ENCODE measurements at places on chromosomes 13 and 19.
A peak's percentile ranks its signal among the peaks of the same experiment; 100 is the strongest.

GRCh38 chr13:23790577-23791170 is 98.5 kb downstream of the MIPEP start:
- DNase-seq = peak; percentile 16

DNA sequence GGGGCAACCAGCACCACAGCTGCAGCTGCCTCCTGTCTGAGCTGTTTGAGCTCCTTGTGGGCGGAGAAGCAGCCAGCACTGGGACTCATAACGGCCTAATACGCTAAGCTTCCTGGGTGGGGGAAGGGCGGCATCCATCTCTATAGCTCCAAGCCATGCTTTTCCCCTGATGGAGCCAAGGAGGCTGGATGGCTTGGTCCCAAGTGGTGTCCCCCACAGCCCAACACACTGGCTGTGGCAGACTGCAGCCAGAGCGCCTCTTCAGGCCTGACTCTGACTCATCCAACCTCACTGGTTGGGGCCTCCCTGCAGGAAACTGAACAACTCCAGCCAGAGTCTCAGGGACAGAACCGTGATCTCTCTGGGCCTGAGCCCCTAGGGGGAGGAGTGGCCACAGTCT is 537.3 kb downstream of the SUCLA2 start:
- DNase-seq = peak; percentile 95

DNA sequence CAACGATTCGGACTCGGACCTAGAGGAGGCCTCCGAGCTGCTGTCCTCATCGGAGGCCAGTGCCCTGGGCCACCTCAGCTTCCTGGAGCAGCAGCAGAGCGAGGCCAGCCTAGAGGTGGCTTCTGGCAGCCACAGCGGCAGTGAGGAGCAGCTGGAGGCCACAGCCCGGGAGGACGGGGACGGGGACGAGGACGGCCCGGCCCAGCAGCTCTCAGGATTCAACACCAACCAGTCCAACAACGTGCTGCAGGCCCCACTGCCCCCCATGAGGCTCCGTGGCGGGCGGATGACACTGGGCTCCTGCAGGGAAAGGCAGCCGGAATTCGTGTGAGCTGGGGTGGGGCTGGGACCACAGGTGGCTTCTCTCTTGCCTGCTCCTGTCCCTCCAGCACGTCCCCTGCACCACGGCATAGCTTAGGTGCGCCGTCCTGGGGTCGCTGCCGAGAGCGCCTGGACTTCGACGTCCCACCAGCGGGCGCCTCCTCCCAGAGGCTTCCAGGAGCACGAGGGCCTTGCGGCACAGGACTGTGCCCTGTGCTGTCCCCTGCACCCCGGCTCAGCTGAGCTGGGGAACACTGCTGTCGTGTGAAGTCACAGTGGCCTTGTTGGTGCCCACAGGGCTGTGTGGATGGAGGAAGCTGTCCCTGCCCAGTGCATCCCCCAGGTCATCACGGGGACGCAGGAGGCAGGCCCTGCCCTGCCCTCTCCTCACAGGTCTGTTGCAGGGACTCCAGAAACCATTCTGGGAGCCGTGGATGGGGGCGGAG is 9.3 kb downstream of the POLR2E start:
- no peak for DNase-seq

DNA sequence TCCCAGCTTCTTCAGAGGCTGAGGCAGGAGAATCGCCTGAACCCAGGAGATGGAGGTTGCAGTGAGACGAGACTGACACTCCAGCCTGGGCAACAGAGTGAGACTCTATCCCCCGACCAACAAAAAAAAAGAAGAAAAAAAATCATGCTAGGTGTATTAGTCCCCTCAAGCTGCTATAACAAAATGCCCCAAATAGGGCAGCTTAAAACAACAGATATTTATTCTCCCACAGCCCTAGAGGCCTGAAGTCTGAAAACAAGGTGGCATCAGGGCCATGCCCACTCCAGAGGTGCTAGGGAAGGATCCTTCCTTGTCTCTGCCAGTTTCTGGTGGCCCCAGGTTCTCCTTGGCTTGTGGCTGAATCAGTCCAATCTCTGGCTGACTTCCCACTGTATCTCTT is 8.6 kb upstream of the EHD2 start:
- DNase-seq = no peak

DNA sequence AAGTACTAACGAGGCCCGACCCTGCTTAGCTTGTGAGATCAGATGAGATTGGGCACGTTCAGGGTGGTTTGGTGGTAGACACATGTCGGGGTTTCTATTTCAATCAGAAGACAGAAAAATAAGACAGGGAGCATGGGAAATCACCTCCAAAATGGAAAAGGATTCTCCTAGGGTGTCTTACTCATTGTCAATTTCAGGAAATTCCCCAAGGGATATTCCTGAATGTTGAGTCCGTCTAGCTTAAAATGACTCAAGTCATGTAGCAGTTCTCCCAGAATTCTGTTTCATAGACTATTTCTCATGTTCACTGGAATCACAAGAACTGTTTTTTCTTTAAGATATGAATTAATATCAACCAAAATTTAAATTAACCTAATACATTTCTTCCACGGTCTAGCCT is 380.1 kb downstream of the EFNB2 start:
- peak; percentile 85 for DNase-seq

- DNase-seq = no peak
Measured at GRCh38 chr19:18789883-18790565, 1.1 kb downstream of the COMP start.

GRCh38 chr19:19463348-19464117 is 51.8 kb downstream of the TSSK6 start:
- no peak for DNase-seq

DNA sequence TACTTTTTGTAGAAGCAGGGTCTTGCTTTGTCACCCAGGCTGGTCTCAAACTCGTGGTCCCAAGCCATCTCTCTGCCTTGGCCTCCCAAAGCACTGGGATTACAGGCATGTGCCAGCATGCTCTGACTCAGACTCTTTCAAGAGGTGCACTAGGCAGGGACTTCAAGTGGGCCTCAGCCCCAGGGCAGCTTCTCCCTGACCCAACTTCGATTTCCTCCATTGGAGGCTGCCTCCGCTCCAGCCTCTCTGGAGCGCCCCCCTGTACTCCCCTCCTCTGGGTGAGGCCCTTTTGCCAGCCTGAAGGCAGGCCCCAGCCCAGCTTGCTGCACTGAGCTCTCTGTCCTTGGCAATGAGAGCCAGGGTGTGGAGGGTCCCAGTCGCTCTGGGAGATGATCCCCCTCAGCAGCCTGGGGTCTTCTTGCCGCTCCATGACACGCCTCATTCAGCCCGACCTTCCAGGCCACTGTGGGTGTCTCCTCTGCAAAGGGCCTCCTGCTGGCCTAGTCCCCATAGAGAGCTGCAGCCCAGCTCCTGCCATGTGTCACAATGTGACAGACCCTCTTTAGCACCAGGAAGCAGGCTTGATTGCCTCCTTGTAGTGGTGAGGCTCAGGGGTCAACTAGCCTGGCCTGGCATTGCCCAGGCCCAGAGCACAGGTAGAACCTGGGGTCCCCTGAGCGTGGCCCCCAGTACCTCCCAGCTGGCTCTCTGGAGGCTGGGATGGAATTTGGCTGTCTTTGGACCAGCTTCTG is 16.4 kb downstream of the CARM1 start:
- DNase-seq = no peak

DNA sequence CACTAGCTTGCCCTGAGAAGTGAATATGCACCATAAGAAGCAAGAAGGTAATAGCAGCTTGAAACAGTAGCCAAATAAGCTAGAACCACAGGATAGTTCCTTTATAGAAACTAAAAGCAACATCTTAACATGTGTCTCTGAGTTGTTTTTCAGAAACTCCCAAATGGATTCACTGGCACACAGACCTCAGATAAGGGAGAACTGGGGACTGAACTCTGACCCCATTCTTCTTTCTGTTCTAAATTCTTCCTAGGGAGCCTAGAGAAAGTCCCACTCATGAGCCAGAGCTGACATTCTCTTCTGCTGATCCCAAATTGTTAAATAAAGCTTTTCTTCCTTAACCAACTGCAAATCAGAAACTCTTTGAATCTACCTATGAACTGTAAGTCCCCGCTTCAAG is 146.1 kb downstream of the PCDH9 start:
- DNase-seq = no peak

DNA sequence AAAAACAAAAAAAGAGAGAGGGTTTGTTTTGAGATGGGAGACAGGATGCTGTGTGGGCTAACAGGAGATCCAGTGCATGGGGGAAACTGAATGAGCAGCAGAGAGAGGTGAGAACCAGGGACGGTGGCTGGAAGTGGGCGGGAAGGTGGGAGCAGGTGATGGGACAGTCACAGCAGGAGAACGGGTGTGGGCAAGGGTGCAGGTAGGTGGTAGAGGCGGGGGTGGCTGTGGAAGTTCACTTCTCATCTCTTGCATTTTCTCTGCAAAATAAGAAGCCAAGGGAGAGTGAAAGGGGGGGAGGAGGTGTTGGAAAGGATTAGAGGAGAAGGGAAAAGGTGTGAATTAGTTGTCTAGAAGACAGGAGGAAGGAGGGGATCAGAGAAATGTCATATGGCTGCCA is 21.9 kb downstream of the FBXO17 start:
- no peak for DNase-seq

GRCh38 chr19:17954401-17954800 is 12.5 kb upstream of the KCNN1 start:
- DNase-seq = no peak

- peak; percentile 82 for DNase-seq
Measured at GRCh38 chr19:8390617-8390981, 439 bp downstream of the RAB11B start.

DNA sequence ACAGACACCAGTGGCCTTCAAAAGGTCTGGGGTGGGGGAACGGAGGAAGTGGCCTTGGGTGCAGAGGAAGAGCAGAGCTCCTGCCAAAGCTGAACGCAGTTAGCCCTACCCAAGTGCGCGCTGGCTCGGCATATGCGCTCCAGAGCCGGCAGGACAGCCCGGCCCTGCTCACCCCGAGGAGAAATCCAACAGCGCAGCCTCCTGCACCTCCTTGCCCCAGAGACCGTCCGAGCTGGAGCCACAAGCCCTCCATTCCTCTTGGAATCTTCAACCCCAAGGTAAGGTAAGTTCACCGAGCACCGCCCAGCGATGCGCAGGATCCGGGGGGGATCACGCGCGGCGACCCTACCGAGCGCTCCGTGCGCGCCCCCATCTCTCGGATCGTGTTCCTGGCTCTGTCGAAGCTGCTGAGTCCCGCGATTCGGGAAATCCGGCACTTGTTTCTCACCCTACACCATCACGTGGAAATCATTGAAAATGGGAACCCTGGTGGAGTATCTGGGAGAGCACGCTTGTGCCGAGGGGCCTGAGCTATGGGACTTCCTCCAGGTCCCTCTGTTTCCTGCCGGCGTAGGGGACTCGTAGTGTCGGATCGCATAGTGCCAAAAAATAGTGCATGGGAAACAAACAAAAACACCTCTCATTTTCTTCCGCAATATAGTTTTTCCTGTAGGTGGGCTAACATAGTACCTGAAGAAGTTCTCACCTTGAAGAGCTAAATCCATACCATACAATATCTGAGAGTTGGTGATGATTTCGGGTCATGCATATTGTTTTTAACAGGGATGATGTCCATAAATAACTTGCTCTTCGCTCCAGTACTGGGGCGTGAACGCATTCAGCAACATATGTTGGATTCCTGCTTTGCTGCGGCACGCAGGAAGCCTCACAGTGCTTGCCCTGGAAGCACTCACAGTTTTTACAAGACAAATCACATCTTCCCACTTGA is 9.3 kb downstream of the PDX1 start:
- DNase-seq = no peak

GRCh38 chr13:24740014-24740890 is 23.7 kb upstream of the RNF17 start:
- no peak for DNase-seq

- no peak for DNase-seq
Measured at GRCh38 chr19:7109678-7110289, 40.3 kb downstream of the ZNF557 start.

DNA sequence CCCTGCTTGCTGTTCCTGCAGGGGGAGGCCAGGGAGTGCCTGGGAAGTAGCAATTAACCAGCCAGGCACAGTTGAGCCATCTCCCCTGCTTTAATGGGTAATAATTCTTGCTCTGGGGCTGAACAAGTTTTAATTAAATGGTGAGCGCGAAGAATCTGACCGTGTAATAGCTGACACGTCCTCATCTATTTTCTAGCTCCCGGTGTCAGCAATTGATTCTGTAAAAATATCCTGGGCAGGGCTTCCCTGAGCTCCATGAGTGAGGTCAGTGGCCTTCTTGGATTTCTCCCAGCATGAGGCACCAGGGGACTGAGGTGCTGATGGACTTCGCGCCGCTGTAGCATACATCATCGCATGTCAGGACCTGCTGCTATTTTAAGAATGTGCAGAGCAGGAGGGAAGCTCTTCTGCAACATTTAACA is 26.9 kb downstream of the SIPA1L3 start:
- peak; percentile 9 for DNase-seq

- DNase-seq = no peak
Measured at GRCh38 chr13:30608364-30608763, 9.4 kb upstream of the USPL1 start.

- peak; percentile 64 for DNase-seq
Measured at GRCh38 chr19:46466536-46467196, 4.7 kb downstream of the PNMA8A start.

GRCh38 chr13:112980434-112980833 is 11.4 kb downstream of the MCF2L start:
- DNase-seq = no peak

- no peak for DNase-seq
Measured at GRCh38 chr13:50942630-50943311, 33.2 kb downstream of the RNASEH2B start.

DNA sequence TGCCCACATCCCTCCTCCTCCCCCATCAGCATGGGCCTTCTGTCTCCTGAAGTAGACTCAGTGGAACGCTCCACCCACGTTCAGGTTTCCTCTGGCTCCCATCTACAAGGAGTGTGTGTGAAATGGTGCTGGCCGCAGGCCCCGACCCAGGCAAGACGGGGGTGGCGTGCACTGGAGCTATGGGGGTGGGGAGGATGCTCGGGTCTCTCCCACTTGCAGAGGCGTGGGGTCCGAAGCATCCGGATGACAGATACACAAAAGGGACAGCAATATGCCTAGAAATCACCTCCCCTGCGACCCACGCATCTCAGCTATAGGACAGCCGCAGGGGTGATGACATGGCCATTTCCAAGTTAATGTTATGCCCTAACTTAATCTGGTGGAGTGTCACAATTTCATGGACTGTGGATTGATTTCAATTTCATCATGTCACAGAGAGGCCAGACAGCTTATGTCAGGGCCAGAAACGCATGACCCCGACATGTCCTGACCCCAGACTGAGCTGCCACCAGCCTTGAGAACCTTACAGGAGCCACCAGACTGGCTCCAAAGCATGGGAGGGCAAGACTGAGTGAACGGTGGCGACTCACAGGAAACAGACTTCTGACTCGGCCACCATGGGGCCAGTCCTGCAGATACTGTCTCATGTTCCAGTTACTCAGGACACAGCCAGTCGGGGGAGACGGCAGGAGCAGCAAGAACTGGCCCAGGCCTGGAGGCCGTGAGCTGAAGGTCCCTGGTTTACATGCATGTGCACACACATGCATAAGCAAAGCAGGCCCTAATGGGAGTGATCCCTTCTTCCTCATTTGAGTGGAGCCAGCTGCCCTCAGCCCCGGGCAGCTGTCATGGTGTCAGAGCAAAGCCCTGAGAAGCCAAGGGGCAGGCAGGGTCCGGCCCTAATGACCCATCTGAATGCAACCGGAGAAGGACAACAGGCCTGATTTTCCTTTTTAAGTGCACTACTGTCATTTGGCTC is 82.2 kb downstream of the SLC7A1 start:
- peak; percentile 44 for DNase-seq
